ENCODE measurements at places on chromosomes 7 and 10.

- DNase-seq = no peak
These were observed 63.3 kb downstream of the ZNF783 start for GRCh38 chr7:149325248-149325647.

GRCh38 chr7:14691597-14692203 lies 210.9 kb downstream of the DGKB start:
- peak; percentile 2 for DNase-seq

GRCh38 chr10:104640339-104641186 lies 527 bp upstream of the SORCS3 start:
- DNase-seq = no peak

GRCh38 chr7:121202834-121203233 lies 126.0 kb upstream of the WNT16 start:
- no peak for DNase-seq

DNA sequence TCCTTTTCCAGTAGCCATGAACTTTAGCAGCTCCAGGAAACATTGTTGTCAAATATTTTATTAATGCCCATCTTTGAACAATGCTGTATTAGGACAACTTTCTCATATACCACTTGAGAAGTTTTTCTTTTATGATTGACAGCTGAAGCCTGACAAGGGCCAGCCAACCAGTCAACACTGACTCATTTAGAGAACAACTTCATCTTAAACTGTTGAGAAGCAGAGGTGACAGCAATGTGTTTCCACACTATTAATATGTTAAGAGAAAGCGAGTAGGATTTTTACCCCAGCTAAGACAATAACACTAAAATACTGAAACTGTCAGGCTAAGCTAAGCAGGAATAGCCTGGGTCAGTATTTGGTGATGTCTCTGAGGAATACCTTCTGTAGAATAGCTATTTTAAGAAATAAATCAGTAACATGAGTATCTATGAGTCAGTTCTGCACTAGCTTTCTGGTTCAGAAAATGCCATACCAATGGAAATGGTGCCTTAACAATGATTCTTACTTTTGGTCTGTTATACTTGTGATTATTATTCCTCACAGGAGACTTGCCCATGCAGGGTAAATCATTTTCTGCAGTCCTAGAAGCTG lies 168.8 kb upstream of the POT1 start:
- DNase-seq = no peak

DNA sequence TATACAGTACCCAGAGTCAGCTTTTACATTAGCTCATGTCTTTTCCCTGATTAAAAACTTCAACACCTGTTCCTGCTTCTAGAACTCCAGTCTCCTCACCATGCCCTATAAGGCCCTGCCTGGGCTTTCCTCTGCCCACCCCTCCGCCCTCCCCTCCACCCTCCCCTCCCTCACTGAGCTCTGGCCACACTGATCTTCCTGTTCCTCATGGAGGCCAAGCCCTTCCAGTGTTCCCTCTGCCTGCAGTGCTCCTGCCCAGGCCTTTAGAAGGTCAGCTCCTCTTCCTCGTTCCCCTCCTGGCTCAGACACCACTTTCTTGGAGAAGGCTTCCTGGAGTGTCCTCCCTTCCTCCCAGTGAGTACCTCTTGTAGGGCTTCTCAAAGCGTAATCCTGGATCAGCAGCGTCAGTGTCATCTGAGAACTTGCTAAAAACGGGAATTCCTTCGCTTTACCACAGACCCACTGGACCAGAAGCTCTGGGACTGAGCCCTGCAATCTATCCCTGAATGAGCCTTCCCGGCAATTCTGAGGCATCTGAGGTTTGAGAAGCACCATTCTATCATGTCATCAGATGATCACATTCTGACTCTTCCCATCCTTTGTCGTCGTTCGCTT lies 3.7 kb downstream of the PDZD7 start:
- no peak for DNase-seq

- no peak for DNase-seq
These were observed 586.1 kb upstream of the CELF2 start for GRCh38 chr10:10431422-10432066.

- DNase-seq = no peak
These were observed 499.6 kb upstream of the PHF14 start for GRCh38 chr7:10474048-10474447.

GRCh38 chr10:92839191-92840085 lies 8.9 kb upstream of the EXOC6 start:
- DNase-seq = no peak

GRCh38 chr10:98267894-98268693 lies at the start of gene LOXL4:
Gene LOXL4, minus strand, starts transcription at chr10:98268194. Its CDS starts 5,175 bp downstream, at chr10:98263019.
- no peak for DNase-seq

GRCh38 chr7:46153583-46153950 lies 232.5 kb upstream of the IGFBP3 start:
- no peak for DNase-seq

GRCh38 chr7:128938544-128939074 lies 882 bp downstream of the IRF5 start:
- no peak for DNase-seq

DNA sequence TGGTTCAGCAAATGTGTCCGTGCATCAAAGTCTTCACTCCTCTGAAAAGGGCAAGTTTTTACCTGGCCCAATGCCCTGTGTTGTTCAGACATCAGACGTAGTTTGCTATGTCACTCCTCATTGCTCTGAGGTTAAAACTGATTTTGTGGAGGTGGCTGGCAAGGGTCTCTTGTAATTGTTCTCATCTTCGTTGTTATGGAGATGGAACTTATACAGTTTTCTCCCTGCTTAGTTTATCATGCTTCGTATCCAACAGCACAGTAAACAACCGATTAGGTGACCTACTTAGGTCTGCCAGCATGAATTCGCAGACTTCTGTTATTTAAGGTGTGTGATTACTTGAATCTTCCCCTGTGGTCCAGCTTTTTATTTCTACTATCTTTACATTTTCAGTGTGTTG lies 274.1 kb upstream of the SMIM30 start:
- DNase-seq = no peak

DNA sequence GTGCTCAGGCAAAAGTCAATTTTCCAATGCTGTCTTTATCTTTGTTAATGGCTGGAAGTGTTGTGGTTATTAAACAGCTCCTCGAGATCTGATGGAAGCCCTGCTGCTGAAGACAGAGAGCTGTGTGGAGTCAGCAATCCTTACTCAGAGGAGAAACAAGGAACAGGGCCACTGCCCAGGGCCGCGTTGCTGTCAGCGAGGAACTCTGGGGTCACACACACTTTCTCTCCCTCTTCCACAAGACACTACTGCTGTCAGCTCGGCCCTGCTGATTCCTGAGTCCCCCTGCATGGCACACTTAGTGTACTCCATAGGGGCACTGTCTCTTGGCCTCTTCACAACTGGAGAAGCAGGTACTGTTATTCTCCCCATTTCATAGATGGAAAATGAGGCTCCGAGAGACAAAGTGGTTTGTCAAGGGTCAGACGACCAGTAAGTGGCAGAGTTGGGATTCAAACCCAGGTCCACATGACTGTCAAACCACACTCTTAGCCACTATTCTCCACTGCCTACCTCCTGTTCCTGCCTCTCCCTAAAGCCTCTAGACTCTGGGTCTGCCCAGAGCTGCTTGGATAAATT lies 29.3 kb upstream of the PDCD4 start:
- DNase-seq = no peak

DNA sequence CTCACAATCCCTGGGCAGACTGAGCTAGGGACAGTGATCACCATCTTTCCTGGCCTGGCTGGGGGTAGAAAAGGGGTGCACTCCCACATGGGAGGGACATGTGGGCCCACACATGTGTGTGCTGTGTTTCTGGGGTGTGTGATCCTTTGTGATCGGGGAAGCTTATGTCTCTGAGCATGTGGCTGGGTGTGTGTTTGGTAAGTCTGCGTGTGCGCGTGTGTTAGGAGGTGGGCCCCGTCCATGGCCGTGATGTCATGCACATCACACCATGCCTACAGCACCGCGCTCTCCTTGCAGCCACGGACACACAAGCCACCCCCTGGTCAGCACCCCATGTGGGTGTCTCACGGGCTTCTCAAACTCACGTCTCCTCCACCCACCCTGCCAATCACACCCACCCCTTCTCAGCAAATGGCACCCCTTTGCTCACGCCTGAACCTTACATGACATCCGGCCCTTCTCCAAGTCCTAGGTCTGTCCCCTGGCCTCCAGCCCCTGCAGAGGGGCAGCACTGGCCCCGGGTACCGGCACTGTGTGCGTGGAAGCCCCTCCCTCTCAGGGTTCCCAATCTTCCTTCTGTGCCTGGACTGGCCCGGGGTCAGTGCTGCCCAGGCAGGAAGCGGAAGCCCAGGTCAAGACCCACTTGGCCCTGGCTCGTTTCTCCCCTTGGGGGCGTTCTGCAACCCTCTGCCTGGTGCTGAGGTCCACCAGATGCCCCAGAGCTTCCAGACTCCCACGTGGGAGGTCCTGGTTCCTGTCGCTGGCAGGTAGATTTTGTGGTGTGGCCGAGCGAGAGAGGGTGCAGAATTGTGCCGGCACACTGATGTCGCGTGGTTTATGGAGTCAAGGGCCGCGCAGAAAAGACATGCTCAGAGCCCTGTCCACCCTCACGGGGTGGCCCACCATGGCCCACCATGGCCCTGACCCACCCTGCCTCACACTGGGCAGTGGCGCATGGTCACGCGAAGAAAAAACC lies 12.6 kb downstream of the SLC29A4 start:
- DNase-seq = no peak

DNA sequence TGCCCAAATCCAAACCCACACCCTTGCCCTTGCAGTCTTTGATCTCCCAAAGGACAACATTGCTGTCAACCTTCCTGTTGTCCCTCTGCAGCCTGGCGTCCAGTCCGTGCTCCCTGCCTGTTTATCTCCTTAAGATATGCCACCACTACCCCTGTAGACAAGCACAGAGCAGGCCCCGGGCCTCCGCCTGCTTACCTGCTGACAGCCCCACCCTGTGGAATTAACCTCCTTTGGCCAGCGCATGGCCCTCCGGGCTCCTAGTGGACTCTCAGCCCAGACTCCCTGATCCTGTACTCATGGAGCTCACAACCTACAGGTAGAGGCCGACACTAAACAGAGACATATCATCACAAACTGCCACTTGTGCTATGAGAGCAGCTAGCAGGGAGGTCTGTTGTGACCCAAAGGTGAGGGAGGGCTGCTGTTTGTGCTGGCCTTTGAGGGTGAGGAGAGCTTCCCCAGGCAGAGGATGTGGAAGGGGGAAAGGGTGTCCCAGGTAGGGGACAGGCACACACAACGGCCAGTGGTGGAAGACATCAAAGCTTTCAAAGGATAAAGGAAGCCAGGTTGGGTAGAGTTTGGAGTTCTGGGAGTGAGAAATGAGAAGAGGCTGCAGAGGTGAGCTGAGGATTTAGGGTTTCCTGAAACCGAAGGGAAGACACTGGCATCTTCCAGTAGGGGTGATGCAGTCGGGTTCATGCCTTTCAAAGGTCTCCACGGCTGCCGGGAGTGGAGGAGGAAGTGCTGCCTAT lies 174.5 kb upstream of the ZMIZ1 start:
- no peak for DNase-seq

- no peak for DNase-seq
These were observed 35.6 kb upstream of the HMX3 start for GRCh38 chr10:123100030-123100762.

GRCh38 chr10:24848195-24848594 lies 104.2 kb downstream of the PRTFDC1 start:
- no peak for DNase-seq

DNA sequence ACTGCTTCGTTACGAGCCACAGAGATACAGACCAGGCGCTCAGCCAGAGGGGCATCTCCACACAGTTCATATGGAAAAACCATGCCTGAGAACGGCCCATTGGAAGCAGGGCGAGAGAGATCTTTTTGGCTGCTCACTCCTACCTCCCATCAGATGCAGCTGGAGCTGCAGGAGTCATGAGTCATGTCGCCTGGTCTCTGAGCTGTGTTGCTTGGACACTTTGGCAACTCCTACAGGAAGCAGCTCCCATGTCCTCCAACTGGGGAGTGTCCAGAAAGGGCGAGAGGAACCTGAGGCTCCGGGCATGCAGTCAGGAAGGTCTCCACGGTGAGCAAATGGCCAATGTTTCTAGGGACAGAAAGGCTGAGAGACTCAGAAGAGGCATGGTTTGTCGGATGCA lies 24.9 kb downstream of the INSIG1 start:
- DNase-seq = no peak

DNA sequence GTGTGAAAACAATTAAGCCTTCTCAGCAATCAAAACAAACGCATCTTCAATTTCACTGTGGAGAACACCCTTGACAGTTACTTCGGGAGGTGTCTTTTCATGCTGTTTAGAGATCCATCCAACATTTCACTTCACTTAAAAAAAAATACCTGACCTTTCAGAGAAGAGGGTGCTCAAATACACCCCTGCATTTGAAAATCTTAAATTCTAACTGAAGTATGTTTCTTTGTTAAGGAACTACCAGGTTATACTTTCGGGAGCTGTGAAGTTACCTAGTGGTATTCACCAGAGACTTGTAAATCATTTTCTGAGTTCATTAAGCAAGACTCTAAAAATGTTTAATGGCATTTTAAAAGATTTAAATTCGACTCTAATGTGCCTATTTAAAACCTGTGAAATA lies 38.8 kb downstream of the CNPY1 start:
- DNase-seq = no peak

DNA sequence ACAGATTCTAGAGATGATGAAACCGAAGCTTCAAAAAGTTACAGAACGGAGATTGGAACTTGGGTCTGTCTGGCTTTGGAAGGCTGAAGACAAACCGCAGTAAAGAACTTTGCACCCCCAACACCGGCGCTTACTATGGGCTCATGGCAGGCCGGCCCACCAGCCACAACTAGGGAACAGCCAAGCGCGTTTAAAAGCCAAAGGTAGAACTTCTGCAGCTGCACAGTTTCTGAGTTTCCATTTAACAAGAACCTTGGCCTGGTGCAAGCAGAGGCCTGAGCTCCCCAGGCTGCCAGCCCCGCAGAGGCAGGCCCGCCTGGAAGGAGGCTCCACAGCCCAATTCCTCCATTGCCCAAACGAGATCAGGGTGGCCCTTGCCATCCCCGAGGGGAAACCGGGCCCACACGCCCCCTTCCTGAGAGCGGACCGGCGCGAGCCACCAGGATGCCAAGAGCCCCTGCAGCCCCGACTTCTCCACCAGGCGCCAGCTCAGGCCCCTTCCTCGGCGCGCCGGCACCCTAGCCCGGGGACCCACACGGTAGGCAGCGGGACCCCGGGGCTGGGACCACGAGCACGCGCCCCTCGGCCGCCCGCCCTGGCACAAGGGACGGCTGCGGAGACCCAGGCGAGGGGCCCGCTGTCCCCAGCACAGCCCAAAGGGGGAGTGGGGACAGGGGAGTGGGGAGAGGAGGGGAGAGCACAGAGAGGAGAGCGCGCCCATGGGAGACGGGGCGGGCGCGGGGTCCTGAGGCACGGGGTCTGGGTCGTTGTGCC lies 566 bp downstream of the MAD1L1 start:
- DNase-seq = no peak

- no peak for DNase-seq
These were observed 138.8 kb downstream of the ZWINT start for GRCh38 chr10:56222237-56222636.

GRCh38 chr10:36500266-36500665 lies 625.1 kb upstream of the ANKRD30A start:
- DNase-seq = no peak

- no peak for DNase-seq
These were observed 909.2 kb upstream of the AUTS2 start for GRCh38 chr7:68689087-68689433.
